ENCODE measurements at places on chromosomes 5 and 9.

- DNase-seq, result no peak
Observed at GRCh38 chr5:132181011-132181629, 46.5 kb downstream of the P4HA2 start.

DNA sequence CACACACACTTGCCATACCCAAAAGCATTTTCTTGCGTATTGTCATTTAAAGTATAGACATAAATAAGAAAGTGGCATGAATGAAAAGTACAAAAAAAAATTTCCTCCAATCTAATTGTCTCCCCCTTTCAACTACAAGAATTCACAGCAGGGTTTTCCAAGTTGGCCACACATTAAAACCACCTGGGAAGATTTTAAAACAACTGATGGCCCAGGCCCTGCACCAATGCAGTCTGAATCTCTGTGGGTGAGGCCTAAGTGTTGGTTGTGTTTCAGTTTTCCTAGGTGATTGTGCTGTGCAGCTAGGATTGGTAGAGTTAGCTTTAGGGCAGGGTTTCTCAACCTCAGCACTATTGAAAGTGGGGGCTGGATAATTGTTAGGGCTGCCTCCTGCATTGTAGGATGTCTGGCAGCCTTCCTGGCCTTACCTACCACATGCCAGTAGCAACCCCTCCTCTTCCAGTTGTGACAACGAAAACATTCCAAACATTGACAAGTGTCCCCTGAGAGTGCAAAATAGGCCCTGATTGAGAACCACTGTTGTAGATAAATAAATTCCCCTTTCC, 337.1 kb downstream of the KIAA0825 start:
- no peak for DNase-seq

DNA sequence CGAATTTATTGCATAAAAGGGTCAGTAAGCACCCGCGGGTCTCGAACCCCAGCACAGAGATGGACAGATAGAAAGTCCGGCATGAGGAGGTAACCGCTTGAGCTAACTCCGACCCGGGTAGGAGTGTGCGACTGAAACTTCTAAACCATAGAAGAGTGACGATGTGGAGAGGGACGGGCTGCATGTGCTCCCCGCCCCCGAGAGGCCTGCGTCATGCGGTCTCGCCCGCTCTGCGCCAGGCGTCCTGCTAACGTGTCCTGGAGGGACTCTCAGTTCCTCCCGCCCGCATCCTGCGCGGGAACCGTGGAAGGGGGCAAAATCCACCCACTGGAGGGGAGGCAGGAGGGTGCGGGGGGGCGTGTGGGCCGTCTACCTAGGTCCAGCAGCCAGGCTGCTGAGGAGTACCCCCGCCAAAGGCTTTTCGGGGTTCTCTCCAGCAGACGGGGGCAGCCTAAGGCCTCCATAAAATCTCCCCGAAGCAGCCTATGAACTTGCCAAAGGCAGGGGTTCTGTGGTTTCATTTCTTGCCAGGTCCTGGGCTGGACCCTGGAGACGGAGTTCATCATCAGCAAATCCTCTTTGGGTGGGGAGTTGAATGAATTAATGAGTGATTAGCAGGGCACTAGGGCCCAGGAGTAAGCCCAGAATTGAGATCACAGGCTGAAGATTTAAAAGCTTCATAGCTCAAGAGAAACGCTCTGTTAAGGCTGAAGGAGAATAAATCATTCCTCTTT, 51.9 kb downstream of the TGFBI start:
- peak; percentile 92 for DNase-seq

GRCh38 chr9:126676685-126677143, 63.0 kb downstream of the LMX1B start:
- no peak for DNase-seq

GRCh38 chr9:133340256-133340655, 4.3 kb upstream of the SURF6 start:
- DNase-seq, result no peak

- DNase-seq, result no peak
Observed at GRCh38 chr9:15286161-15286821, 20.7 kb downstream of the TTC39B start.

DNA sequence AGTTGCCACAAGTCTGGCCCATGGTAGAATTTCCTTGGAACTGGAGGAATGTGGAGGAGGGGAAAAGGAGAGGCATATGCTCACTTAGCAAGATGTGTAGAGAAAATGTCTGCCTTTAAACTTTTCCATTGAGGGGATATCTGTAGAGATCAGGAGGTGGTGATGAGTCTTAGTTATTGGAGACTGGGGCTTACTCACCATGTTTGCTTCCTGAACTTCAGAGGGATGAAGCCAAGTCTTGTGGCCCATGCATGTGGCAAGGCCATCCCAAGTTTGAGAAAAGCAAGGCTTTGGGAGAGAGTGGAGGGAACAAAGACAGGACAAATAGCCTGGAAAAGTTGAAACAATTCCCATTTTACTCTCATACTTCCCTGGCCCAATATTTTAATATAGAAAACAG, 124.5 kb downstream of the GDNF start:
- no peak for DNase-seq

DNA sequence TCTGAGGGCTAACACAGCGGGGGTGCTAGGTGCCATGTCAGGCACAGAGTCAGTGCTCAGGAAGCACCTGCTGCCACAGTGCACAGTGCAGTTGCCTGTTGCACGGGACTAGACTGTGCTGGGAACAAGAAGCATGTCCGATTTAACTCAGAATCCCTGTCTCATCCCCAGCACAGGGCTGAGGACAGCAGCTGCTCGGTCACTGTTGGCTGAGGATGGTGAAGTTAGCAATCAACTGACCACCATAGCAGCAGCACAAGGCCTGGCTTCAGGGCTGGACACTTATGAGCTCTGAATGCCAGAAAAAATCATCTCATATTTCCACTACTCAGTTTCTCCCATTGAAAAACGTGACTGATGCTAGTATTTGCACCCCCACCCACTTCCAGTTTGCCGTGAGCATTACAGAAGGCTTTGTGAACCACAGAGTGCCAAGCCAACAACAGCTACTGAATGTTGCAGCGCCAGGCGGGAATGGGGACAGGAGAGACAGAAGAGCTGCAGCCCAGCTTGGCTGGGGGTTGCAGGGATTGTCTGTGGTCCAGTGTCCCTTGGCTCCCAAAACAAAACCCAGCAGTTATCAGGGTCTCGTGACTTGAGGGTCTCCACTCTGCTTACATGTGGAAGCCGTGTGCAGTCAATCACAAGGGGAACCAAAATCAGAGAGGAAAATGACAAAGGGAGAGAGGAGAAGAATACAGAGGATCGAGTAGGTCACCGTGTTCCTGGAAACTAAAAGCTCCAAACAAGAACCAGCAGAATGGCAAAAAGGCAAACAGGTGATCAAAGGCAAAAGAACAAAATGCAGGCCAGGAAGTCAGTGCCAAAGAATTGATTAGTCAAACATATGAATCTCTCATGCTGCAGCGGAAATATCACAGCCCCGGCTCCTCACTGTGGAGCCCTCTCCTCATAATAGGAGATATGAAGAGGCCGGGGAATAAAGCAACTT, 155.6 kb downstream of the CRB2 start:
- no peak for DNase-seq

GRCh38 chr9:110802416-110803035, 133.9 kb downstream of the MUSK start:
- DNase-seq, result no peak

- DNase-seq, result no peak
Observed at GRCh38 chr9:78707080-78707479, 410.2 kb downstream of the PSAT1 start.
